ENCODE measurements at places on chromosomes 5 and 9.
A peak's percentile ranks its signal among the peaks of the same experiment; 100 is the strongest.

DNA sequence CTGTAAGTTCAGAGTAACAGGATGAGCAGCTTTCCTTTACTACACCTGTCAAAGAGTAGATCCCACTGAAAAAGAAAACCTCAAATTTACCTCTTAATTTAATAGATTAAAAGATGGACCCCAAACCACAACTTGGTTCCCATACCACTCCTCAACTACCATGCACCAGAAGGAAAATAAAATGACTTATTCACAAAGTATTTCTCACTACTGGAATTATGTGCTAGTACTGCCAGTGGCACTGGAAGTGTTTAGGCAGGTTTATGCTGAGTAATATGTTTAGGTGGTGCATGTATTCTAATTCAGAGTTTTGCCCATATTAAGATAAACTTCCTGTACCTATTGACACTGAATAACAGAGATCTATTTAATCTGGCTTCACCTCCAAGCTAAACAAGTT, 6.6 kb downstream of the PLK2 start:
- no peak for DNase-seq

- no peak for DNase-seq
Measured at GRCh38 chr9:122090981-122091380, 2.1 kb downstream of the TTLL11 start.

DNA sequence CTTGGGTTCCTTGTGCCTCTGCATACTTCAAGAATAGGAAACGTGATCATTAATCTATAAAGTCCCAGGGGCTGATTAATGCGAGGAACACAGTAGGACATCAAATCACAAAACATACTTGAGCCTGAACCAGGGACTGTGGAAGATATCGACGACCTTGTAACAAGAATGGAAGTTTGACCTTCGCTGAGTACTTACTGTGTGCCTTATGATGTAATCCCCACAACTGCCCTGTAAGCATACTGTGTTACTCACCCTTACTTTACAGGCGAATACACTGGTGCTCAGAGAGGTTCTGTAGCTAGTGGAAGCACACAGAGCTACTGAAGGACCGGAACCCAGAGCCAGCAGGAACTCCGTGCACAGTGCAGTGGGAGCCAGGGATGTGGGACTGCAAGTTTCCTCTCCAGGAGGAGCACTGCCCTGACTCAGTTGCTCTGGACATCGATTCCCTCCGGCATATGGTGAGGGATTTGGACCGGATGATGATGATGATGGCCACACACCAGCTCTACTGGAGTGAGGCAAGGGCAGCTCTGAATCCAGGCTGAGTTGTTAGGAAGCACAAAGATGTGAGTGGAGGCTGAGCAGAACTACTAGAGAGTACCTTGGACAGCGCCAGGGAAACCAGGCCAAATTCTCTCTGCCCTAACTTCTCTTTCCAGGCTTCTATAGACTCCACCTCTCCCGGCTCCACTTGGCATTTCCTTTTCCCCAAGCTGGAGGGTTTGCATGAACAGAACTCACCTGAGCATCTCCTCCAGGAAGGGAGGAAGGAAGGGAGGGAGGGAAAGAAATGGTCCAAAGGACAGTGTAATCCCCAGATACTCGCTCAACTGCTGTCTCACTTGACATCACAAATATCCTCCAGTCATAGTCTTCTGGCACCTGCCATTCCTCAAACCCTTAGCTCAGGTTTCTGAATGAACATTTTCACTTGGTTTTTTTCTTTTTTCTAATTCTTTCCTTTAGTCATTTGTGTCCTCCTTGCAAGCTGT, 1.5 kb upstream of the GABBR2 start:
- DNase-seq = no peak

DNA sequence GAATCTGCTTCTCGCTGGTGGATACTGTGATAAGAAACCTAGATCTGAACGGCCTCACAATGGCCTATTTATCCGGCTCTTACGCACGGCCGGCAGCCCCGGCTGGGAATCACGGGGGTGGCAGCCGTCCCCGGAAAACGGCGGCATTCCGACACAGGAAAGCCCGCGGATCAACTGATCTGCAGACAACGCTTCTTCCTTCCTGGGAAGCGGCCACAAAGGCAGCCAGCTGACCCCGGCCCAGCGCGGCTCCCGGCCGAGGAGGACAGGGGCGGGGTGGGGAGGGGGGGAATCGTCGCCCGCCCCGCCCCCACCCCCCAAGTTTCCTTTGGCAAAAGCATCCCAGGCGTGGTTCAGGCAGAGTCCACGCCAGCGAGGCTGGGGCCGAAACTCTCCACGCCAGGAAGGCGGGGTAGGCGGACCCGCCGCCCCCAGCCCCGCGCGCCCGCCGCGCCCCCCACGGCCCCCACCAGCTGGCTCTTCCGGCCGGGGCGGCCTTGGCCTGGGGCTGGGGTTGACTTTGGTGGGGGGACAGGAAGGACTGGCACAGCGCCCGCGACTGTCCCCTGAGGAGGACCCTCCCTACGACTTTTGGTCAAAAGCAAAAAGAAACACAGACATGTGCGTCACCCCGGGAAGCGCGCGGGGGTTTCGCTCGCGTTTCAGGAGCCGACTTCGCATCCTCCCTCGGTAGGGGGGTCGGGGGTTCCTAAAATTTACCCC, 247.7 kb upstream of the ANKRD55 start:
- DNase-seq = peak; percentile 15

GRCh38 chr9:90775657-90776056, 26.0 kb upstream of the SYK start:
- no peak for DNase-seq

DNA sequence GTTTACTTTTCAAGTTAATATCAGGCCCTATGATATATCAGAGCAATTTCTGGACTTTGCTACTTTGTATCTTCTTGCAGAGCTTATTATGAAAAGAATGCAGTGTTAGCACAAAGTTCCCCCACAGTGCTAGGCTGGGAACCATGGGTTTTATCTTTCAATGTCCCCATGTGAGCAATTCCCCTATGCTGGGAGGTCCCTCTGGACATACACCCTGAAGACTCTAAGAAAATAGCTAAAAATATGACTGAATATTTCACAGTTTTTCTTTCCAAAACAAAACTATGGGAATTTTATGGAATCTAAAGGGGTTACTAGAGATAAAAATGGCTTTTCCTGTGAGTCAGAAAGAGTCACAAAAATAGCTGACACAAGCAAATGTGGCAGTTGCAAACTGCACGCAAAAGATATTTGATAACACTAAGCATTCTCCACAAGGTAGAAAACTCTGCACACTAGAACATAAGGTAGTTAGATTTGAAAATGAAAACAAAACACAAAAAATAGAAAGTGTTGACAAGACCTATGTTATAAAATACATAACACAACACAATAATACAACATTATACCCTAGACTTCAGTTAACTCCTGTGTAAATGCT, 487.5 kb upstream of the GRIN3A start:
- DNase-seq = no peak

DNA sequence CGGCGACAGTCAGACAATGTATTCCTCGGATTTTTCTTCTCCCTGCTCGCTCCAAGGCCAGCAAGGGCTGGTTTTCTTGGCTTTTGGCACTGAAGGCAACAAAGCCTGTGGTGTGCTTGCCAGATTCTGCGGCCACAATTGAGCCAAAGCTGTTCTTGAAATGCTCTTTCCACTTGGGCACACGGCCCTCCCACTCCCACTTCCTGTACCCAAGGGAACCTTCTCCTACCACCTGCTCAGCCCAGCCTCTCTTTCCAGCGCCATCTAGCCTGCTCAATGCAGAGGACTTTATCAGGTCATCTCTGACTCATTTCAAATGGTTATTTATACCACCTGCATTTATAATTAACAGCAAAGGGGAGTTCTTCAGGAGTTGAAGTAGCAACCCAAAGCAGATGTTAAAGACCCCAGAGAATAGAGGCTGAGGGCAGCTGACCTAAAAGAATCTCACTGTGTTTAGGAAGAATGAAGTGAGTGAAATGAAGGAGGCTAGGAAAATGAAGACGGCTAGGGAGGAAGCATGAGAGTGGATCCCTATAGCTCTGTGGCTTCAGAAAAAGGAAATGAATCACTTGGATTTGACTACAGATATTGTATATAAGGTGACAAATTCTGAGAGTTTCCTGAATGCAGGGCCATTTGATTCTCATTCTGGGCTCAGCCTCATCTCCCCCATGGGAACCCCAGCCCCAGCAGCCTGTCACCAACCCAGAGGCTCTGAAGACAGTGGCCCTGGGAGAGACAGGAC, 439.0 kb downstream of the ENC1 start:
- DNase-seq = peak; percentile 15

GRCh38 chr5:68374796-68375518, 159.4 kb downstream of the PIK3R1 start:
- no peak for DNase-seq

GRCh38 chr5:114010362-114010761, 351.5 kb upstream of the KCNN2 start:
- DNase-seq = no peak

- no peak for DNase-seq
Measured at GRCh38 chr5:112366987-112367386, 52.1 kb downstream of the EPB41L4A start.

- no peak for DNase-seq
Measured at GRCh38 chr5:138024117-138024516, 8.8 kb downstream of the FAM13B start.

DNA sequence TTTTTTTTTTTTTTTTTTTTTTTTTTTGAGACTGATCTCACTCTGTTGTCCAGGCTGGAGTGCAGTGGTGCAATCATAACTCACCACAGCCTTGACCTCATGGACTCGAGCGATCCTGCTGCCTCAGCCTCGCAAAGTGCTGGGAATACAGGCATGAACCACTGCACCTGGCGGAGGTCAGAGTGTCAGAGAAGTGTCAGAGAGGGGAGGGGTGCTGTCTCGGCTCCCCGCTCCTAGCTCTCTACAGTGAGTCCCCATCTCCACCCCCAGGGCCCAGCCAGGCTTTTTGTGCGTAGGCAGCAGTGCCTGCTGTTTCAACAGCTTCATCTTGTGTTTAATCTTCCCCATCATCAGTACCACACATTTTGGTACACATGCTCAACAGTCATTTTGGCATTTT, 38.3 kb downstream of the SAR1B start:
- DNase-seq = no peak

DNA sequence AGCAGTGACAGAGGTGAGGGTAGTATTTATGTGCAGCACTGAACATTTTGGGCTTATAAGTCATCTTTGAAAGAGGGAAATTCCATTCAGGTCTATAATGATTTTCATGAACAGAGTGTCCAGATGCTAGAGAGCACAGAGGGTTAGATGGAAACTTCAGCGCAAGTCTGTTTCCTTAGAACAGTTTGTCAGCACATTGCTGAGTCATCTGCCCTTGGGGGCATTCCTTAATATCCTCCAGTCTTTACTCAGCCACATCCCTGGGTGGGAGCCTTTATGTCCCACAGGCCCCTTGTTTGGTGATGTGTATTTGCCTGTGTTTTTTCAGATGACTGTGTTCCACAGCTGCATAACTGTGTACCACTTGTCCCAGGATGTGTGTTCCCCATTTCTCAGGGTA, 138.5 kb upstream of the S1PR3 start:
- no peak for DNase-seq

DNA sequence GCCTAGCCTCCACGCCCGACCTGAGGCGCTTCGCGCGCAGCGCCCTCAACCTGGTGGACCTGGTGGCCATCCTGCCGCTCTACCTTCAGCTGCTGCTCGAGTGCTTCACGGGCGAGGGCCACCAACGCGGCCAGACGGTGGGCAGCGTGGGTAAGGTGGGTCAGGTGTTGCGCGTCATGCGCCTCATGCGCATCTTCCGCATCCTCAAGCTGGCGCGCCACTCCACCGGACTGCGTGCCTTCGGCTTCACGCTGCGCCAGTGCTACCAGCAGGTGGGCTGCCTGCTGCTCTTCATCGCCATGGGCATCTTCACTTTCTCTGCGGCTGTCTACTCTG, 1.4 kb downstream of the KCNV2 start:
- DNase-seq = no peak

- DNase-seq = no peak
Measured at GRCh38 chr5:140881889-140882590, at the start of gene PCDHA13. Gene PCDHA13 (plus strand): TSS chr5:140882124. CDS start chr5:140882269, 145 bp downstream.

GRCh38 chr9:19946441-19947109, 157.7 kb upstream of the SLC24A2 start:
- no peak for DNase-seq

- no peak for DNase-seq
Measured at GRCh38 chr5:28301712-28302111, 1263.3 kb upstream of the CDH9 start.

DNA sequence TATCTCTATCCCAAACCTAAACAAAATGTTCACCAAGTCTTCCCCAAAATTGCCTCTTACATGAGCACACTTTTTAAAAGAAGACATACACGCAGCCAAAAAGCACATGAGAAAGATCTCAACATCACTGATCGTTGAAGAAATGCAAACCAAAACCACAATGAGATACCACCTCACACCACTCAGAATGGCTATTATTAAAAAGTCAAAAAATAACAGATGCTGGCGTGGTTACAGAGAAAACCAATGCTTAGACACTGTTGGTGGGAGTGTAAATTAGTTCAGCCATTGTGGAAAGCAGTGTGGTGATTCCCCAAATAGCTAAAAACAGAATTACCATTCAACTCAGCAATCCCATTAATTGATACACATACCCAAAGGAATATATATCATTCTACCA, 83.8 kb downstream of the SEMA5A start:
- no peak for DNase-seq

GRCh38 chr9:20570756-20571155, 51.5 kb downstream of the MLLT3 start:
- no peak for DNase-seq

GRCh38 chr5:151528153-151528552, 63.0 kb downstream of the FAT2 start:
- DNase-seq = no peak

- DNase-seq = no peak
Measured at GRCh38 chr5:90367879-90368278, 41.7 kb downstream of the CETN3 start.

- no peak for DNase-seq
Measured at GRCh38 chr9:131965841-131966240, 113.8 kb downstream of the MED27 start.

DNA sequence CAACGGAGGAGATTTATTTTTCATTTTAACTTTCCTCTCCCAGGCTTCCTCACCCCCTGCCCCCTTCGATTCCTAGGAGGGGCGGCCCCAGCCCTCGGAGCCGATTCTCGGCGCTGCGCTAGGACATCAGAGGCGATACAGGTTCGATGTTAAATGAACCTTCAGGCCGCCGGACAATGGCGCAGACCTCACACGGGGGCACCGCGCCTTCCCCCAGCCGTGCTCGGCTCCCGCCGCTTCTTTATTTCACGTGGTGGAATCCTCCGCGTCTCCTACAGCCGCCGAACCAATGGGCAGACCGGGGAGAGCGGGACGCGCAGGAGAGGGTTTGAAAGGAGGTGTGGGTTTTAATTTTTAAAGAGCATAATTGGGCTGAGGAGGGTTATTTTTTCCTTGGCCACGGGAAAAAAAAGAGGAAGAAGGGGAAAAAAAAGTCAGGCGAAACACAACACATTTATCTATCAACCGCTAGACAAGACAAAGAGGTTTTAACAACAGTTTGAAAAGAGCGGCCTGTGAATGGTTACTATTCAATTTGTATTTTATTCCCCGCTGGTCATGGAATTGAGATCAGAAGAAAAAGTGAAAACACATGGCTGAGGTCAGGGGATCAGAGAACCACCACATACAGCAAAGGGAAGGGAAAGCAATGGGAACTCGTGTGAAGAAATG, 126.8 kb downstream of the TMEM174 start:
- DNase-seq = no peak

Data from activated T-cell treated with anti-CD3 and anti-CD28 coated beads for 48 hours (primary cell).